Mucosa of gallbladder (tissue), 1 donor: ENCODE measurements at places on chromosomes 16 and 17. TPM values are rescaled to one million over a fixed set of nuclear protein-coding genes. Genes with fewer than 3 reads are reported as not detected.

Gene SP6
- 0.14 TPM for total RNA-seq

GRCh38 chr16:9225527-9226316 is 134.3 kb downstream of the HAPSTR1 start:
- DNase-seq: no peak

Gene CDH8
- total RNA-seq: 0.43 TPM

Gene HOXB6
- total RNA-seq: 2.0 TPM

DNA sequence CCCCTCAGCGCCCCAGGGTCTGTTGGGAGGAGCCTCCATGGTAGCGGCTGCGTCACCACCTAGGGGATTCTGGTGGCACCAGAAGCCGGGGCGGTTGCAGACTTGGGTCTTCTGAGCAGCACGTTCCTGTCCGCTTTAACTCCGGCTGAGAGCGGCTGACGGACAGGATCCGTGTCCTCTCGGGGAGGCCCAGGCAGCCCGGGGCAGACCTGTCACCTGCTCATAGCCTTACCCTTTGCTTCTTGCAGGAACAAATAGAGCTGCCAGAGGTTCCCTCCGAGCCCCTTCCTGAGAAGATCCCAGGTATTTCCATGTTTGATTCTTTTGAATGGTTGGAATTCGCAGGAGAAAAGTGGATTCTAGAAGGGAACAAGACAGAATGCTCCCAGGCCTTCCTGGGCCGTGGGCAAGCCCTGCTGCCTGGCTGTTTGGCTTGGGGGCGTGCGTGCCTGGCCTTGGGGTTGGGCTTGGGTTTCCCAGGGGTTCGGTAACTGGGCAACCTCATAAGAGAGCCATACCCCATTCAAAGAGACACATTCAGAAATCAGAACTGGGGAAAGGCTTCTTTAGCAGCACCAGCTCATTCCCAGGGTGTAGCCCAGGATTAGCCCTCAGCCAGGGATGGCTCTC is 6.6 kb downstream of the CHMP6 start:
- DNase-seq: no peak
